Kidney epithelial cell (primary cell): ENCODE measurements at places on chromosomes 6 and 20. TPM values are rescaled to one million over a fixed set of nuclear protein-coding genes. Genes with fewer than 3 reads are reported as not detected.

Gene RAET1G
- not detected in 2 replicates for total RNA-seq

Gene BFSP1
- total RNA-seq, result 2.1 and 4.5 TPM in 2 replicates

Gene GMPR
- 0.96 and 2.5 TPM in 2 replicates for total RNA-seq

Gene CCN5
- not detected in 2 replicates for total RNA-seq

Gene ULBP3
- 8.0 and 14.8 TPM in 2 replicates for total RNA-seq

Gene BEND6
- total RNA-seq, result 2.7 and 2.8 TPM in 2 replicates

Gene SIRPB1
- 1.4 and 5.5 TPM in 2 replicates for total RNA-seq

Gene MAPK14
- 33.3 and 35.9 TPM in 2 replicates for total RNA-seq

Gene NR2E1
- not detected in 2 replicates for total RNA-seq

Gene CPNE1
- total RNA-seq, result 109 and 158 TPM in 2 replicates

Gene MOG
- total RNA-seq, result not detected in 2 replicates

Gene RAET1L
- total RNA-seq, result 1.5 and 1.8 TPM in 2 replicates

Gene TAAR9
- not detected in 2 replicates for total RNA-seq
